ENCODE measurements at places on chromosomes 5 and 9.
A peak's percentile ranks its signal among the peaks of the same experiment; 100 is the strongest.

GRCh38 chr9:88536023-88536324 is 996 bp downstream of the NXNL2 start:
- no peak for DNase-seq

GRCh38 chr9:112174965-112175795 is at the start of gene SUSD1:
Gene SUSD1 (minus strand): TSS chr9:112175297. CDS start chr9:112175235, 62 bp downstream.
- DNase-seq: peak; percentile 71

GRCh38 chr9:116700882-116701865 is 14.1 kb downstream of the TRIM32 start:
- no peak for DNase-seq

DNA sequence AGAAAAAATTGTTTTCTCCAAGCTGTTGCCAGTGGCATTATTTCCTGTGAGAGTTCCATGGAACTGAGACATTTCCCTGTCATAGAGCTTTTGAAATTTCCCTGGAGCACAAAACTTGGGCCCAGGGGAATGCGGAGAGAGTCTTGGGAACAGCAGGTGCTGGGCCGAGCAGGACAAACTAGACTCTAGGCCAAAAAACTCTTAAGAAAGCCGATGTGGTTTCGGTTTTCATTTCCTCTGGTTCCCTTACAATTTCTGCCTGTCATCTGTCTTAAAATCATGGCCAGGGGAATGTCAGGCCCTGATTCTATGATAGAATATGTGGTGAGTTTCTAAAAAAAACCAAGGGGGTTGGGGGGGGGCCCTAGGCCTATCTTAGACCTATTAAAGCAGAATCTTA is 4.6 kb downstream of the SLC35A4 start:
- no peak for DNase-seq

GRCh38 chr9:38718148-38718547 is 1.8 kb downstream of the FAM240B start:
- no peak for DNase-seq

GRCh38 chr5:58235299-58235698 is 224.6 kb downstream of the PLK2 start:
- DNase-seq: no peak

DNA sequence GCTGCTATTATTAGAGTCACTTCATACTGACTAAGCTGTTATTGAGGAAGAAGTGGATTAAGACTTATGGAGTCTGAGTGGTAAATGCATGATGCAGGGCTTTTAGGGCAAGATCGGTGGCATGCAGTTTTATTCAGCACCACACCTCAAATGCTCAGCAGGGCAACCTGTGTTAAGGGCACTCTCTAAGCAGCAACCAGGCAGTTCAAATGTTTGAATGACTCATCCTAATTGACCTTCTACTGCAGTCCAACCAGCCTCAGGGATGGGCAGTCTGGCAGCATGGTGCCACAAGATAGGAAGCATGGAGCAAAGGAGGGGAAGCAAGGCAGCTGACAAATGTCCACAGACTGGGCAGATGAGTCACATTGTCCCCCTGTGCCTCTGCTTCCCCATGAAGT is 80.2 kb upstream of the MIER3 start:
- no peak for DNase-seq

DNA sequence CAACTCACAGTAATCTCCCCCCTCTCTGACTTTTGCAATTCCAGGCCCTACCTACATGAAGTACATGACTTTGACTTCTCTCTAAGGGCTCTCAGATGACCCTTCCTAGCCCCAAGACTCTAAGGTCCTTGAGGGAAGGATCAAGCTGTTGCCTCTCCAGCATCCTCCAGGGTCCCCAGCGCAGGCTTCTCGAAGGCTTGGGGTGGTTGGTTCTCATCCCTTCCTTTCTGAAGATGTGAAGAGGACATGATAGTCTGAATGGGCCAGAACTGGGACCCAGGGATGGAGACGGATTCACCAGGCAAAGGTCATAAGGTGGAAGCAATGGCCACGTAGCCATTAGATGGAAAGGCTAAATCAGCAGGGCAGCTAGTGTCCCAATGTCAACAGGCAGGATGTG is 86.8 kb downstream of the NRG2 start:
- DNase-seq: no peak

DNA sequence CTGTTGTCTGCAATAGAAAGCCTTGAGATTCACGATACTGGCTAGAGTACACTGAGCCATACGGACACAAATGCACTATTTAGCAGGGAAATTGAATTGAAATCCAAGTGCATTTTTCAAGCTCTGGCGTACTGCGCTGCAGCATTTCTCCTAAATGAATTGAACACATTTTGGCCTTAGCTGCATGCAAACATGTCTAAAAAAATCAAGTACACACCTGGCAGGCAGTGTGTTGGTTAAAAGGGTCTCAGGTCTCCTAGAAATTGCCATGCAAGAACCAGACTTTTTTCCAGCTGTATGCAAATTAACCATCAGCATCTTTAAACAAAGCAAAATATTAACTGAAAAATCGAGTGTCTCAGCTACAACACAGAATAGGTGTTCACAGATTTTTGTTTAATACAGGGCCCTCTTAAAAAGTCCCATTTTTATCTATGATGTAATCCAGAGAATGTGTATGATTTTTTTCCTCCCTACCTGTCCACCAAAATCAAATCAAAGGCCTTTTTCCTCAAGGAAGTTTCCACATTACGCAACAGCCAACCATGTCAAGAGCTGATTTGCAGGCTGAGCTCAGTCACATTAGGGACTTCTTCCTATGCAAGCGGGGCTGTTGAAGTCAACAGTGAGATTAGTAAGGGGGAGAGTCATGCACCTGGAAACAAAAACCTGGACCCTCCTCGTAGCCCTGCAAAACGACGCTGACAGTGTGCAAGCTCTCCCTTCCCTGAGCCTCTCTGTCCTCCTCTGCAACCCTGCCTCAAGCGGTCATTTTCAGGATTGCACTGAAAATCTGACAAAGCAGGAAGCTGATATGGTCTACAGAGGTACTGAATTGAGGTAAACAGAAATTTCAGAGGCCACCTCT is 14.1 kb upstream of the SFXN1 start:
- peak; percentile 24 for DNase-seq

DNA sequence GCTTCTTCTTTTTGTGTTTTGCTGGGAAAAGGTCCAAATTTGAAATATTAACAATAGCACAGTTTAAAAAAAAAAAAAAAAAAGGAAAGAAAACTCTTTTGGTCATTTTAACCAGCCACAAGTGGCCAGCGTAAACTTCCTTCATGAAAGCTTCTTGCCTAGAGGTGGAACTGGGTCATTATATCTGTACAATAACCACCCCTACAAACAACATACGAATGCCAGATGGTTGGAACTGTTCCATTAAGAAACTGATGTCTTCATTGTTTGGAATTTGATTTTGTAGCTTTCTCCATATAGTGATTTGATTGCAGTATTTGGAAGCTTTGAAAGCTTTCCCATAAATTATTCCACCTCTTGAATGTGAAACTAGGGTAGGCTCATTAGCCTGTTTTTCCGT is 18.3 kb upstream of the LPAR1 start:
- DNase-seq: no peak

GRCh38 chr5:40909264-40909663 is at the start of gene C7:
Gene C7 (plus strand): TSS chr5:40909497. CDS start chr5:40909611, 114 bp downstream.
- DNase-seq: peak; percentile 63

DNA sequence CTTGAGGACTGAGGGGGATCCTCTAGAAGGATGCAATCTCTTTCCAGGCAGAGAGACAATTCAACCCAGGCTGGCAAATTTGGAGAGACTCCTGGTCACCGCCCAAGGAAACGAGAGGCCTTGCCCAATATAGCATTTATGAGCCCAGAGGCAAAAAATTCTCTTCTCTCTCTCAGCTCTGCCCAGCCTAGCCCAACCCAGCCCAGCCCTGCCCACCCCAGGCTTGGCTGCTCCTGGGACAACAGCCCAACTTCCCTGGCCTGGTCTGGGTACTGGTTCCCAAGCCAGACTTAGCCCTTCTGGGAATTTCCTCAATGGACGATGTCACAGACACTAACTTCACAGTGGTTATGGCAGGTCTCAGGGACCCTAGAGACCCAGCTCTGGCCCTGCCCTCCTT is 116.5 kb downstream of the PSD2 start:
- DNase-seq: no peak

GRCh38 chr5:132229236-132229635 is 1.6 kb upstream of the P4HA2 start:
- no peak for DNase-seq

GRCh38 chr9:134912126-134912840 is 5.4 kb downstream of the FCN1 start:
- no peak for DNase-seq

- DNase-seq: peak; percentile 75
Measured at GRCh38 chr5:177303925-177304391, 359 bp downstream of the PRELID1 start.

GRCh38 chr9:136104916-136105315 is 9.8 kb upstream of the NACC2 start:
- no peak for DNase-seq

DNA sequence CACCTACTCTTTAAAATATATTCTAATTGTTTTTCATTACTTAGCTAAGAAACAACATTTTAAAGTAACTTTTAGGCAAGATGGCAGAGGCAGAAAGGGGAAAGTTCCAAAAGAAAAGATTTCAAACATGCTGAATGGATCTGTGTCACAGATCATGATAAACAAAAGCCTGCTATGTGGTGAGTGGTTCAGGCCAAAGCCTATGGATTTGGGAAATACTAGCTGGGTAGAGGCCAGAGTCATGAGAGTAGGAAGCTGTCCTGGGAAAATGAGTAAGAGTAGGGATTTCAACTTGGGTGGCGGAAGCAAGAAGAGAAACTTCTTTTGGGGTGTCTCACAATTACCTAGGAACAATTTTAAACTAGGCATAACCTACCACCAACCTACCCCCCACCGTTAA is 68.7 kb upstream of the GRHPR start:
- no peak for DNase-seq

GRCh38 chr9:5518171-5518936 is 8.0 kb downstream of the PDCD1LG2 start:
- DNase-seq: no peak

DNA sequence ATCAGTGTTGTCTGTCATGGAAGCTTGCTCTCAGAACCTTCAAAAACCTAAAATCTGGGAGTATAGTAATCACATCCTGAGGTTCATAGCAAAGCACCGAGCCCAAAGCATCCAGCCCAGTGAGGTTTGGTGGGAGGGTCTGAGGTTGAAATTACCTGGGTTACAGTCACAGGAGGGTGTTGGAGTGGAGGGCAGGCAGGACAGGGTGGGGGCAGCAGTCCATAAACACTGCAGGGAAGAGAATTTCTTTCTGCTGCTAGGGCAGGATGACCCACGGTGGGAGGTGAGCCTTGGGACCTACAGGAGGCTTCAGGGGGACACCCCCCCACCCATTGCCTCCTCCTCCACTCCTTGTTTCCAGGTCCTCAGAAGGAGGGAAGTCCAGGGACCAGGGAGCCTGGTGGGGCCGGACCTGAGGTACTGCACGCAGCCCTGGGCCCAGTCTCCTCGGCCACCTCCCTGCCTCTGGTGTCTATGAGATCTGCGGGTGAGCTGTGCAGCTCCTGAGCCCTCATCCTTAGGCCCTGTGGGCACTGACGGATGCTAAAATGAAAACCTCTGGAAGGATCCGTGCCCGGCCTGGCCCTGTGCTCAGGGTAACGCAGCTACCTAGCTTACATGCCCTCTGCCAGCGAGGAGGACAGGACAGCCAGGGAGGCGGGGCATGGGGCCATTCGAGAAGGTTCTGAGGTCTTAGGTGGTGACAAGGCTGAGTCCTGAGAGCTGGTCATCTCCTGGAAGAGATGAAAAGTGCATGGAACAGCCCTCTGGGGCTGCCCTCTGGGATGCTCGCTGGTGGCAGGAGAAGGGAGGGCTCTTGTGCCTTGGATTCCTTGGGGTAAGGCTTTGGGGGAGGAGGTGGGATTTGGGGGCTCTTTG is 1.8 kb upstream of the ADCY2 start:
- no peak for DNase-seq

DNA sequence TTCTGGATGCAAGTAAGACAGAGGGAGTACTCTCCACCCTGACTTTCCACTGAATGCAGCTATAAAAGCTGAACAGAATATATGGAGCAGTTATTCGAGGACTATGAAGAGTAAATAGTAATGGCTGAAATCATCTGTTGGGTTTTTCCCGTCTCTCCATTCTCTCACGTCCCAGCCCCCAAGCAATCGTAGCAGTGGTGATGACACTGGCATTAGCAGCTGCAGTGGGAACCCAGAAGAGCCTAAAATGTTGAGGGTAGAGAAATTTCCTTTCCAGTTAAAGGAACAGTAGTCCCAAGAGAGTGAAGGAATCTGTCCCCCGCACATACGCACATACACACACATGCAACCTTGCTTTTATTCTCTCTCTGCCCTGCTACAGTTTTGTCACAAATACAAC is 33.2 kb downstream of the MED27 start:
- DNase-seq: no peak

DNA sequence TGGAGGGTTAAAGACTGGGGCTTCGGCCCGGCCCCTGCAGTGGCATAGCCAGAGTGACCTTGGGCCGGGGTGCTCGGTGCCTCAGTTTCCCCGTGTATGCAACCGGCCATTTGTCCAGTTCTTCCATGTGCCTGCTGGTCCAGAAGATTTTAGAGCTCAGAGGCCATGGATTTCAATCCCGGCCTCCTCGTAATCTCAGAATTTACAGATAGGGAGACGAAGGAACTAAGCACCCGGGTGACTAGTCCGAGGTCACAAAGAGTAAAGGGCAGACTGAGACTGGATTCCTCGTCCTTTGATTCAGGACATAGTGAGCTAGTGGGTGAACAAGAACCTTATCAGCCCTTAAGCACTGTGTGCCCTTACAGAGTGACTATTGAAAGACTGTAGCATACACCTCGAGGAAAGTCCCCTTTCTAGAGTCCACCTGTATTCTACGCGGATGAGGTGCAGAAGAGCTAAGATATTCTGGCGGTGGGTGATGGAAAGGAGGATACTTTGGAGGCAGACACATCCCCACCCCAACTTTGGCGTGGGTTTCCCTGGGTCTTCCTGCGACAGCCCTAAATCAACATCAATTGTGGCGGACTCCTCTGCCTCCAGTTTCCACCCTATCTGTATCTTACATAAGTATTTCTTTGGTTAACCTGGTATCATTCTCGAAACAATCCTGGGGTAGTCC is 597 bp downstream of the SLC31A1 start:
- DNase-seq: peak; percentile 75

DNA sequence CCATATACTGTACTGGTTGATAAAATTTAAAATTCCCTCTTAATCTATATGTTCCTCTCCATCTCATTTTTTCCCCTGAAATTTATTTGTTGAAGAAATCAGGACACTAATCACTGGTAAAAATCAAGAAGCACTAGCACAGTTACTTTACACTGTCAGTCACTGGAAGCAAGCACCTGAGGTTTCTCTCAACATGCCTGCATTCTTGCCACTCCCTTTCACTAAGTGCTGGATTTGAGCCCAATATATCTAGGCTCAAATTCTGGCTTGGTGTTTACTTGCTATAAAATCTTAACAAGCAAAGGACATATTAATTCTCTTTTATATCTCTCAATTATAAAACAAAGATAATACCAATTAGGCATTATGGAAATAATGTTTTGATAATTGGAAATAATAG is 58.6 kb downstream of the DIAPH1 start:
- DNase-seq: no peak

Measured in erythroblast (primary cell).